ENCODE measurements at places on chromosomes 3 and 15.

DNA sequence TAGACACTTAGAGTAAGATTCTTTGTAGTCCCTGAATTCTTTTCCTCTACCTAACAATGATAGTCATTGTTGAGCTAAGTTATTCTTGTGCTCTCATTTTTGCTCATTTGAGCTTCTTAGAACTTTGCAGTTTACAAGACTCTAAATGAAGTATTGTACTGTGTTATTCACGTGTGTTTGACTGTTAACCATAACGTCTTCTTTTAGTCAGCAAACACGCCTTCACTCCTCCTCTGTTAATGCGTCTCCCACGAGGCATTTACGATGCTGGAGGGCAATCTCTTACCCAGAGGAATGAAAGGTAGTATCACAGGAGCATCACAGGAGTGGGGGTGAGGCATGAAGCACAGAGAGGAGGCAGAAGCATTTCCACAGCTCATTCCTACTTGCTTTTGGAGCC is 14.8 kb upstream of the P2RY14 start:
- no peak for DNase-seq

DNA sequence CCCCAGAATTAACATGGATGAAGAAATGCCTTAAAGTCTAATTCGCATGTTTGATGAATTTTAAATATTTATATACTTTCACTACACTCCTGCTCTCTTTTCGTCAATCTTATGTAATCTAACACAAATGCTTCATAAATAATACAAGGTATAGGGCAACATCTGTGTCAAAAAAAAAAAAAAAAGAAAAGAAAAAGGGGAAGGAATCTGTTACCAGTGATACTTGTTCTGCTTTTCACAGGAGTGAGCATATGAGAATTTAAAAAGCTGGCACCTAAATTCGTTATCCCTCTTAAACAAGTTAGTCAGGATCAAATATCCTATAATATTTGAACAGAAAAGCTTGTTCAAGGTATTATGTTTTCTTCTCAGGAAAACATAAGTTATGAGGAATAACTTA is 243.8 kb downstream of the KCNH8 start:
- no peak for DNase-seq

DNA sequence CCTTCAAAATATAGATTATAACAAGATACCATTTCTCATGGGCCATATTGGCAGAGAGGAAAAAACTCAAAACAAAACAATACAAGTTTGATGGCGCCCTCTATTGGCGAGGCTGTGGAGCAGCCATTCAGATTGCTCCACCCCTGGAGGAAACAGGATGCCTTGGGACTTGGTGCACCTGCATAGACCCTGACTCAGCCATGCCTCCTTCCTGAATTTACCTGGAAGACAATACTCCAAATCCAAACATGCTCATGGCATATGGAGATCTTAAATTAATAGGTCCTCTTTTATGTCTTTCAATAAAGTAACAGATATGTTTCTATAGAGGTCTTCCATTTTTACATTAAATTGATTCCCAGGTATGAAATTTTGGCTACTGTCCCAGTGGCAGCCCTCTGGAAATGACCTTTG is 90.0 kb downstream of the APBA2 start:
- DNase-seq: peak; percentile 48

GRCh38 chr3:54773271-54773670 is 154.6 kb downstream of the LRTM1 start:
- DNase-seq: no peak

GRCh38 chr3:183981990-183982644 is 35.6 kb downstream of the ABCC5 start:
- no peak for DNase-seq

DNA sequence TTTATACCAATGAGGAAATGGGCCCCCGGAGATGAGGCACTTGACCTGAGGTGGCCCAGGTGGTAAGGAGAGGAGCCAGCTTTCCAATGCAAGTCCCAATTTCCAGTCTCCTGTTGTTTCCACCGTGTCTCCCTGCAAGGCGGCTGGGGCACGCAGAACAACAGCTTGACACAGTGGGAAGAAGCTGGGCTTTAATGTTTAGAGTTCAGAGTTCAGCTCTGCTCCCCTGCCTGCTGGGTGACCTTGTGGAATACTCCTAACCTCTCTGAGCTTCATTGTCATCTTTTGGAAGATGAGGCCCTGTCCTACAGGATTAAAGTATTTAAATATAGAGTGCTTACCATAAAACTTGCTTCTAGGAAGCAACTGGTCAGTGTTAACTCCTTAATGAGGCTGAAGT is 80.3 kb downstream of the SMAD3 start:
- no peak for DNase-seq

GRCh38 chr3:114155370-114155821 is 23.5 kb downstream of the DRD3 start:
- no peak for DNase-seq

DNA sequence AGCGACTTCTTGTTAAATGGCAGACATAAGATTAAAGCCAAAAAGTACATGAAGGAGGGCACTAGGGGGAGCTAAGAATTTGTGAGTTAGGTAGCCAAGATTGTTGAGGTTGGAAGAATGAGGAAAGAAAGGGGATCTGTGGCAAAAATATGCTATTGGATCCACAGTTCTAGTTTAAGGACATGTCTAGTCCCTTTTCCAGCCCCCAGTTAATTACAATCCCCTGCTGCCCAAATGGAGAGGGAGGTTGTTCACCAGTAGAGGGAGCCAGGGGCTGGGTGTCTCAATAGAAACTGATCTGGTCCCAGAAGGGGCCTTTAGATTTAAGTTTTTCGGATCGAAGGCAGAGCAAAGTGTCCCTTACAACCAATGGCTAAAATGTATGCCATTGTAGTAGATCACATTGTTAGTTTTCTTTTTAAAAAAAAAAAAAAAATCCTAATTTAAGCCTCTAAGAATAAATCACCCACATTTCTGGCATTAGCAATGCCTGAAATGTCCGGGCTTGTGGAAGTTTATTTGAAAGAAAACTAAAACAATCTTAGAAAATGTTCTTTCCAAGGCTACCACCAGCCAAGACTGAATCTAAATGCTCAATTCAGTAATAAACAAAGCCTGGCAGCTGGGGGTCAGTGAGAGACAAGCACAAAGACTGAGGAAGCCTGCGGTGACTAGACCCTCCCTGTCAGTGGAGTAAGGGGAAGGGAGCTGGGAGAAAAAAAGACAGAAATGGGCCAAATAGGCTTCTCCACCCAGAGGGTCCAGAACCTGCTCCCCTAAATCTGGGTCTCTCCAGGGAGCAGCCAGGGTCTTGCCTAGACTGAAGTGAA is 7.1 kb downstream of the COL8A1 start:
- DNase-seq: no peak

- no peak for DNase-seq
Measured at GRCh38 chr3:130715616-130716015, 31.0 kb downstream of the PIK3R4 start.

DNA sequence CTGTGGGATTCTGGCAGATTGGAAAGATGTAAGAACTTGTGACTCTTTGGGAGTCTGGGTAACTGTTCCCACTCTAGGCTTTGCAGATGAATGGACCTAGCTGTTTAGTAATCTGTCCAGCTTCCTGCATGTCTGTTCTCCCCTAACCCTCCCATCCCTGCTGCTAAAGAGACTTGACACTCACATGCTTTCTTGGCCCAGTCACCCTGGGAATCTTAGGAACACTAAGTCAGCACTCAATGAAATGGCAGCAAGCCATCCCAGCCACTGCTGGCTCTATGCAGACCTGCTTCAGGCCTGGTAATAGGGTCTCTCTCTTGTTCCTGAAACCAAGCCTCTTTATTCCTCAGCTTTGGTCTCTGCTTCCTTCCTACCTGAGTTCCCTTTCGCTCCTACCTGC is 63.7 kb upstream of the THSD4 start:
- DNase-seq: no peak

DNA sequence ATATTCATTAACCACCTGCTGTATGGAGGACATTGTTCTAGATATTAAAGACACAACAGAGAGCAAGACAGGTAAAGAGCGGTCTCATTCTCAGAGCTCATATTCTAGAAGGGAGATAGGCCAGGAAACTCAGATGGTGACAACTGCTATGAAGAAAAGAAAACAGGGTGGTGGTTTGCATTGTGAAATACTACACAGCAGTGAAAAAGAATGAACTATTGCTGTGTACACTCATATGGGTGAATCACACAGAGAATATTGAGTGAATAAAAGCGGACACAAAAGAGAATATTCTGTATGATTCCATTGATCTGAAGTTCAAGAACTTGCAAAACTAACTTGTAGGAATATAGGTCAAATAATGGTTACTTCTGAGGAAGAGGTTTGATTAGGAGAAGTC is 76.7 kb downstream of the TOP2B start:
- no peak for DNase-seq

DNA sequence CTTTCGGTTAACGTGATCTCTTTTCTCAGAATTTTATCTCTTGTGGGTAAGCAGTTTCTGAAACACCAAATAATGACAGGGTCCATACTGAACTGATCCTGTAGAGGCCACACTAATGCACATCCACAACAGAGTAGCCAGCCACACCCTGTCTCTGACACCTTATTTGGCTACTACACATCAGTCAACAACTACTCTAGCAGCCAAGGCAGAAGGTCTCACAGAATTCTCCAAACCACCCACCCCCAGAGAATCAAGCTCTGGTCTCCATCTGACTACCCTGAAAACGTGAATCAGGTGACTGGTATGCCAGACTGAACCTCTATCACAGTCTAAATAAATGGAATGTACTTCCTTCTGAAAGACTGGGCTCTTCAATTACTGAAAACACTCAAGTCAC is 38.0 kb downstream of the EDC3 start:
- DNase-seq: no peak

GRCh38 chr3:141063831-141064230 is 12.7 kb downstream of the SPSB4 start:
- no peak for DNase-seq

DNA sequence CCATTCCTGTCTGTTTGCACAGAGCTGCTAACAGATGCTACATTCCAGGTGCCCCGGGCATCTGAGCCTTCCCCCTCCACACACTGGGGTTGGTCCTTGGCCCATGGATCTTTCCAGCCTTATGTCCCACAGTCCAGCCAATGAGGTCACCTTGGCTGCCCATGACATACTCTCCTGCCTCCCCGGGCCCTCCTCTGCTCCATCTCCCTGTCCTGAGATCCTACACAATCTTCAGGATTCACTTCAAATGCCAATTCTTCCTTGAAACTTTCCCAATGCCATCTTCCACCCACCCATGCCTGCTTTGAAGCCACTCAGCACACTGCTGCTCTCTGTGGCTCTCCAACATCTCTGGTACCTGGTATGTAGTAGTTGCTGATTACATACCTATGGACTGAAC is 4.3 kb downstream of the CHRNA3 start:
- no peak for DNase-seq

DNA sequence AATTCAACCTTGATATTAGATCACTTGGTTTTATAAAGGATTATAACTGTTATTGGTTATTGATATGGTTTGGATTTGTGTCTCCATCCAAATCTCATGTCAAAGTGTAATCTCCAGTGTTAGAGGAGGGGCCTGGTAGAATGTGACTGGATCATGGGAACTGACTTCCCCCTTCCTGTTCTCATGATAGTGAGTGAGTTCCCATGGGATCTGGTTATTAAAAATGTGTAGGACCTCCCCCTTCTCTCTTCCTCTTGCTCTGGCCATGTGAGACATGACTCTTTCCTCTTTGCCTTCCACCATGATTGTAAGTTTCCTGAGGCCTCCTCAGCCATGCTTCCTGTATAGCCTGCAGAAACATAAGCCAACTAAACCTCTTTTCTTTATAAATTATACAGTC is 136.0 kb upstream of the UBE2E2 start:
- no peak for DNase-seq

DNA sequence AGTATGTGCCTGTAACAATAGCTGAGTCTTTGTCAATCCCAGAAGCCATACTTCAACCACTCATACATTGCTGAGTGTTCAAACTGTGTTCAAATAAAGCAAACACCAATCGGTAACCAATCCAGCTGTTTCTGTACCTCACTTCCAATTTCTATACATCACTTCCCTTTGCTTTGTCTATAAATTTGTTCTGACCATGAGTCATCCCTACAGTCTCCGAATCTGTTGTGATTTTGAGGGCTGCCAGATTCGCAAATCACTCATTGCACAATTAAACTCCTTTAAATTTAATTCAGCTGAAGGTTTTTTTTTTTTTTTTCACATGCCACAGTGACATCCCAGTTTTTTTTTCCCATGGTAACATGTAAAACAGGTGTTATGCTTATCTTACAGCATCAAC is 870.3 kb downstream of the NAALADL2 start:
- DNase-seq: no peak

DNA sequence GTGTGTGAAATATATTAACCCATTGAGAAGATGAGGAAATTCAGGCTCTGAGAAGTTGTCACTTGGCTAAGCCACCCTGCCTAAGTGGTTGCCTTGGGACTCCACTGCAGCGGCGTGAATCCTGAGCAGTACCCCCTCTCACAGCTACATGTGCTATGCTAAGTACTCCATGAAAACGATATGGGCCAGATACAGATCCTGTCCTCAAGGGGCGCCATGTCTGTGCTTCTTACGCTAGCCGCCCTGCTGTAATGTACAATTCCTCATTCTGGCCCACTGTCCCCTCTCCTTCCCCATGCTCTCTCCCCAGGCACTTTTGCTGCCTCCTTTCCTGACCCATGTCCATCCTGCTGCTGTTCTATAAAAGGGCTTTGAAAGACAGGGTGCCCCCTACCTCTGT is 140.3 kb downstream of the FEZF2 start:
- DNase-seq: no peak

GRCh38 chr3:69161587-69162307 is 39.4 kb upstream of the LMOD3 start:
- no peak for DNase-seq

DNA sequence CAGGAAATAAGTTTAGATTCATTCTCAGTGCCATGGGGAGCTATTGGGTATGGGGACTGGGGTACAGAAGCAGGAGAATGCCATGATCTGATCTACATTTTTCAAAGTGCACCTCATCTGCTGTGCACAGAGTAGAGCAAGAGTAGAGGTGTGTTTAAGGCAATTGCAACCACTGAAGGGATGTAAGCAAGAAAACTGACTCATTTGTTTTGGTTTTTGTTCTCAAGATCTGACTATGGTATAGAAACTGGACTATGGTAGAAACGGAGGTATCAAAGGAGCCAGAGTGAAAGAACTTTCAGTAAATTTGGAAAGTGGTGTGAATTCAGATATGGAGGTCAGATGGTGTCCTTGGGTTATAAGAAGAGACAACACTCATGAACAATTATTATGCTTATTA is 86.2 kb upstream of the CMSS1 start:
- no peak for DNase-seq

GRCh38 chr3:104359546-104359945 is 1007.2 kb upstream of the ALCAM start:
- DNase-seq: no peak

Data from activated CD4-positive, alpha-beta T cell treated with anti-CD3 and anti-CD28 coated beads for 1 hour (primary cell).